ENCODE measurements at places on chromosomes 5 and 9.

DNA sequence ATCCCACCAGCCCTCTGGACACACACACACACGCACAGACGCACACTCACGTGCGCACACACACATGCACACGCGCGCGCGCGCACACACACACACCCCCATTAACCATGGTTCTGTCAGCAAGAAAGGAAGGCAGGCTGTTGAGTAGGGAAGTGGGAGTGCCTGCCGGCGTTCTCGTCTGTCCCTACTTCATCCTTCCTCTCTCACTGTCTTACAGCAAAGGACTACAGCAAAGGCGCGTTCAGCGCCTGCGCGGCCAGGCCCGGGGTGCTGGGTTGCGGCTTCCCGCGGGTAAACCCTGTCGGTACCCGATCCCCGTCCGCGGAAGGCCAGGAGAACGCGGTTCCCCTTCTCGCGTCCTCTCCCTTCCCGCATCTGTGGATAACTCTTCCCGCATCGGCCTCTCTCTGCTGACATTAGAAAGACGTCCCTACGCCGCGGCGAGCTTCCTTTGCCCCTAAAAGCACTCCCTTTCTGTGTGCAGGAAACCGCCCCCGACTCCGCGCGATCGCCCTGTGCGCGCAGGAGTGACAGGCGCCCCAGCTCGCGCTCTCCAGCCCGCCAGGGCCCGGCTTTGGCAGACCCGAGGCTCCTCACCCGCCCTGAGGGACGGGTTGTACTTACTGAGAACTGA is 219.2 kb downstream of the AGTPBP1 start:
- DNase-seq = no peak

- no peak for DNase-seq
Observed at GRCh38 chr5:37034955-37035354, 158.4 kb downstream of the NIPBL start.

- no peak for DNase-seq
Observed at GRCh38 chr5:1876660-1877064, 6.1 kb downstream of the IRX4 start.

DNA sequence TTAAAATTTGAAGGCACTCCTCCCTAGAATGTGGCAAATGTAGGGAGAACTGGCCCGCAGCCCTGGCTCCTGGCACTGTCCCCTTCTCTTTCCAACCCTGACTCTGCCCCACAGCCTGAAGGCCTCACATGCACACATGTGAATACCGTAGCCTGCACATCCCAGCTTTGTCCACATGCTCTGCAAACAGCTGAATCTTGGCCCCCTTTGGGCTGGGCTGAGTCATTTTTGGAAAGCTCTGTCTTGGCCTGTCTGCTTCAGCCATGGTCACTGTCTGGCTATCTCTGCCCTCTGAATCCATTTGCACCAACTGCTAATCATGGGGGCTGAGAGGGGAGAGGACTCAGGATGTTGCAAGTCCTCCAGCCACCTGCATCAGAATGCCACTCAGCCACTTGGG is 22.1 kb upstream of the GALNT10 start:
- no peak for DNase-seq

DNA sequence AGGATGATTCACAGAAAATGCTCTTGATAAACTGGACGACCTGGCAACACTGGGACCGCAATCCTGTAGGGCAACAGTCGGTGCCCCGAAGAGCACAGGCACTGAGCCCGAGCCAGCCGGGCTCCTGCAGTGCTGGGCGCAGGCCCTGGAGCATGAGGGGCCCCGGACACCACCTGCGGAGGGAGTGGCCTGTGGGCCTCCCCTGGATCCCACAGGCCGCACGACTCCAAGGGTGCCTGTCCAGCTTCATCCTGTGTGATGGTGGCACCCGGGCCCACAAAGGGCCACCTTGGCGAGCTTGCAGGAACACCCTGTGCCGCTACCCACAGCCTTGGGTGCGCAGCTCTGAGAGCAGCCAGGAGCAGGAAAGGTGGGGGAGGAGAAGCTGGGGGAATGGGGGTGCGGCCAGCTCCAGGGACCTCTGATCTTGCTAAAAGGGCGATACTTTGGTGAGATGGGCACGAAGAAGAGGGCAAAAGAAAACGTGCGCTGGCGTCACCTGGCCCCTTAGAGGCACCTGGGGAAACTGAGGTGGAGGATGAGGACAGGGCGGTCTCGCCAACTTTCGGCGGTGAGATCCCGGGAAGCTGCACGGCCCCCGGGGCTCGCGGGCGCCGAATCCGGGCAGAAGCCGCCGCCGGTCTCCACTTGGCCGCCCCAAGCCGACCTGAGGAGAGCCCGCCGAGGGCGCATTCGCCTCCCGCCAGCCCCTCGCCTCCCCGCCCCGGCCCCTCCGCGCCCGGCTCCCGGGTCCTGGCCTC is 722 bp downstream of the TBC1D9B start:
- no peak for DNase-seq

DNA sequence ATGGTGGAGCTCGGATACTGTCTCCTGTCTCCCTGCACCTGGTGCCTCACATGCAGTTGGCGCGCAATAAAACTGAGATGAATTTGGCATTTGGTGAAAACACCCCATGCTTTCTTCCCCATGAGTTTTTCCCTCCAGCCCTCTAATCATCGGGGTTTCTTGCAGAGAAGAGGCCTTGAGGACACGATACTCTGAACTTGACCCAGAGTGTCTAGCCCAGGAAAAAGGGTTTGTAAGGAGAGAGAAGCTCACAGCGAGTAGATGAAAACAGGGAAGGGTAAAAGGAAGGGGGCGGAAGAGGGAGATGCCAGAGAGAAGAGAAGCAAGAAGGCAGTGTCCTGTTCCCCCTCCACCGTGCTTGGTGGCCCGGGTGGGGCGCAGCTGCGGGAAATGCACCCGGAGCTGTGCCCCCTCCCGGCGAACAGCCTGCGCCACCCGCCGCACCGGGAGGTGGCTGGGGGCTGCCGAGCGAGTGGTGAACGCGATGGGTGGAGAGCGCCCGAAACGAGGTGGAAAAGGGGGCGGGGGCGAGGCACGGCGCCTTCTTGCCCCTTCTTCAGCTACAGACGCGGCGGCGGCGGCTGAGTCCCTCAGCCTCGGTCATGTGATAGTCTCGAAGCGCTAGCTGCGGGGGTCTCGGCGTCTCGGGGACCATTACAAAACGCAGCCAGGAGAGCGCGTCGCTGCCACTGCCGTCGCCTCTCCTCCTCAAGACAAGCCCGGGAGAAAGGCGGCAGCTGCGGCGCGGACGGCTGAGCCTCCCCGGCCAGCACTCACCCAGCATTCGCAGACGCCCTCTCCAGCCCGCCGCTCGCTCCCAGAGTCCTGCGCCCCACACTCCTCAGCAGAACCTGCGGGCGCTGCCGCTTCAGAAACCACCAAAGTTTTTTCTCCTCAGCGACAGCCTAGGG is 1.1 kb upstream of the FOXB2 start:
- no peak for DNase-seq

GRCh38 chr5:160399402-160400353 is at the start of gene FAM200C:
Gene FAM200C, minus strand, starts transcription at chr5:160400054. Its CDS starts 4,564 bp downstream, at chr5:160395490.
- peak; percentile 87 for DNase-seq

GRCh38 chr5:164326219-164326618 is 820.8 kb downstream of the MAT2B start:
- no peak for DNase-seq

GRCh38 chr5:17445185-17445584 is 52.8 kb upstream of the TAF11L2 start:
- no peak for DNase-seq

All from NK-92 treated with Interleukin-12 subunit alpha and Interleukin-12 subunit beta, amount 100 ng/mL, for 24 hours (cell line).